ENCODE measurements at places on chromosomes 6 and 20.

DNA sequence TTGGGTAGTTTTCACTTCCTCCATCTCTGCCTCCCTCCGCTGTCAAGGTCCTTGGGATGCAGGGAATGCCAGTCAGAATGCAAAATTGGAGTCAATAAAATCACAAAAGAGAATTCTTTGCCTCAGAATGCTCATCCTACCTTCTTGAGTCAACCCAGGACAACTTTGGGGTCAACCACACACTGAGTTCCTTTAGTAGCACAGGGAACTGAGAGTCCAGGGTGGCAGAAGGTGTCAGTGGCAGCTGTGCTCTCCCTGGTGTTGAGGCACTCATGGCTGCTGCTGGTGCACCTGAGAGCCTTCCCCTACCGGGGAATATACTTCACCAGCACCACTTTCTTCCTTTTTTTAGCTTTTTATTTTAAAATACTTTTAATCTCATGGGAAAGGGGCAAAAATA, 829 bp upstream of the NOTCH4 start:
- DNase-seq = no peak

DNA sequence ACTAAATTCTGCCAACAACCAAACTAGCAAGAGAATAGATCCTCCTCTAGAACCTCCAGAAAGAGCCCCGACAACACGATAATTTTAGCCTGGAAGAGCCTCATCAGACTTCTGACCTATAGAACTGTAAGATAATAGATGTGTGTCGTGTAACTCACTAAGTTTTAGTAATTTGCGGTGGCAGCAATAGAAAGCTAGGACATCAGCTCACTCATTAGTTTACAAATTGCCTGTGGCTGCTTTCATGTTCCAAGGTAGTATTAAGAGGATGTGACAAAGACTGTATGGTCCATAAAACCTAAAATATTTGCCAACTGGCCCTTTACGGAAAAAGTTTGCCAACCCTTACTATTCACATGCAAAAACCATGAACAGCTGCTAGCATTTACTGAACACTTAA, 17.3 kb downstream of the CYP24A1 start:
- DNase-seq = no peak

- no peak for DNase-seq
Observed at GRCh38 chr20:58352468-58352867, 36.6 kb upstream of the VAPB start.

GRCh38 chr6:108580646-108581045, 19.9 kb downstream of the FOXO3 start:
- DNase-seq = no peak

GRCh38 chr6:51090343-51090742, 271.7 kb downstream of the TFAP2B start:
- DNase-seq = no peak

- no peak for DNase-seq
Observed at GRCh38 chr6:130396722-130397121, 30.9 kb downstream of the TMEM200A start.

- DNase-seq = no peak
Observed at GRCh38 chr6:53527249-53527765, 17.6 kb downstream of the GCLC start.

DNA sequence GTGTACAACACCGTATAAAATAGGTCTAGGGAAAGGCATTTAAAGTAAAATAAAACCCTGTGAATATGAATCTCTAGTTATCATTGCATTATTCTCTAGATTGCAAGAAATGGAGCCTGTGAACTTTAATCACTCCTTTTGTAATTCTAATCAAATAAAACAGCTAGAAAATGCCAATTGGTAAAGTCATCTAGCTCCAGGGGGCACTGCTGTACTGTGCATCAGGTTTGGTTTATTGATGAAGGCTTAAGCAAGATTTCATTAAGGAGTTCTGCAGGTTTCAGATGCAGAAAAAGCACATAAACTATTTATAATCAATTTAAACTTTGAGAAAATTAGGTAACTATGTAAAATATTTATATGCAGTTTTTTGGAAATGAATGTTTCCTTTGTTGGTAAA, 645.0 kb downstream of the PHF3 start:
- DNase-seq = no peak

- DNase-seq = no peak
Observed at GRCh38 chr6:21227486-21227885, 366.1 kb upstream of the SOX4 start.

- DNase-seq = no peak
Observed at GRCh38 chr6:56575736-56576135, 67.0 kb downstream of the DST start.

DNA sequence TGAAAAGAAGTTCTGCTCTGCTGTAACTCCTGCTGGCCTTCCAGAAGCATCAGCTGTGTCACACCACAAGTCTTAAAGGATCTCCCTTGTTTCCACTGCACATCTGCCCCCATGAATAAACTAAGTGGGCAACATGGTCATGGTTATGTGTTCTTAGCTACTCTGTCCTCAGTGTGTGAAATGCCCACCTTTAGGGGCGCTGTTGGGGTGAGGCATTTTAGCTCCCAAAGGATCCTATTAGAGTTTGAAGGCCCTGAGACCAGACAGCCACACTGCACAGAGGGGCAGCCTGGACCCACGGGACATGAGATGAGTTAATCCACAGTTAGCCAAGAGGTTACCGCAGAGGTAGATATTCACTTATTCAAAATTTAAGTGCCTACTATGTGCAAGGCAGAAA, 294.3 kb upstream of the QKI start:
- DNase-seq = no peak

- DNase-seq = no peak
Observed at GRCh38 chr6:55833284-55833683, 42.1 kb downstream of the BMP5 start.

- DNase-seq = no peak
Observed at GRCh38 chr6:139628270-139628669, 253.8 kb upstream of the CITED2 start.

DNA sequence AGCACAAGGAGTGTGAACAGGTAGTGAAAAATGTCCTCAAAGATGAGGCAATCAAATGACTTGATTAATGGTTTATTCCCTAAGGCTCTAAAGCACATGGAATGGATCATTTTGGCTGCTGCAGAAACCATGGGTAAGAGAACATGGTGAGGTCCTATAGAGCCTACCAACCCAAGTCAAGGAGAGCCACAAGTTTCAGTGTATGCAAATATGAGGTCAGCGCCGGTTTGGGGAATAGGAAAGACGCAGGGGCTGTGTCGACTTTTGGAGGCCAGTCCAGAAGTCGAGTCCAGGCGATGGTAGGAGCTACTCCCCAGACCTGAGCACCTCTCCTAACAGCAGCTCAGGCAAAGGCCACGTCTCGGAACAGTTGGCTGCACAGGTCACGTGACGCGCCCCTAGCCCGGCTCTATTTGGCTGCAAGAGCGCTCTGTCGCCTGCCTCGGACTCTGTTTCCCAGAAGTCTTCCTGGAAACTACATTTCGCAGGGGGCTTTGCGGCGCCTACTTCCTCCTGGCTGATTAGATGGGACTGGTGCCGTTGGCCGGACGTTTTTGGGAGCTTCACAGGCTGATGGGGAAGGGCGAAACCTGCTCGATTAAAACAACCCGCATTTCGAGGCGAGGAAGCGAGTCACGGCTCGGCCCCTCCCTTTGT, 74.4 kb upstream of the CHD6 start:
- peak; percentile 87 for DNase-seq

DNA sequence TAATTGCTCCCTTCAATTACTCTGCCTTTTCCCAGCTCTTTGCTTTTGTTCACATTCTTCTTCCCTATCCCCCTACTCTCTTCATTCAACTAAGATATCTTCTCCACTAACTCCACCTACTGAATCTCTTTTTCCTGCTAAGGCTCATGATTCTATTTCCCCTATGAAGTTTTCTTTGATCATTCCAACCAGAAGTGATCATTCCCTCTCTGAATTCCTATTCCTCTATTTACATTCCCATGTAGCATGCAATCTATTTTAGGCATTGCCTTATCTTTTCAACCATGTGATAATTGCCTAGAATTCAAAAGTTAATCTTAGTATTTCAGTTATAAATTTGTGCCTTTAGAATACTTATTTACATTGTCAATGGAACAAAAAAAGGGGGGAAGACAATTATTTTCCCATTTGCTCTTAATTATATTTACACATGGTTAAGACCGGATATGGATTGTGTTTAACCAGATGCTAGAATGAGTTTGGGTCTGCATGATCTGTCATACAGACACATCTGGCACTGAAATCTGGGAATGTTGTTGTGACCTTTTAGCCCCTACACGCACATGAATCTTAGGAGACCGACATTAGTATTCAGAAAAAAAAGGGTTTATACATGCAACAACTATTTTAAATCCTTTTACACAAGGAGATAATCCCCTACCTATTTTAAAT, 20.8 kb downstream of the MOXD1 start:
- DNase-seq = no peak

GRCh38 chr20:17838921-17839320, 129.7 kb downstream of the SNX5 start:
- no peak for DNase-seq

DNA sequence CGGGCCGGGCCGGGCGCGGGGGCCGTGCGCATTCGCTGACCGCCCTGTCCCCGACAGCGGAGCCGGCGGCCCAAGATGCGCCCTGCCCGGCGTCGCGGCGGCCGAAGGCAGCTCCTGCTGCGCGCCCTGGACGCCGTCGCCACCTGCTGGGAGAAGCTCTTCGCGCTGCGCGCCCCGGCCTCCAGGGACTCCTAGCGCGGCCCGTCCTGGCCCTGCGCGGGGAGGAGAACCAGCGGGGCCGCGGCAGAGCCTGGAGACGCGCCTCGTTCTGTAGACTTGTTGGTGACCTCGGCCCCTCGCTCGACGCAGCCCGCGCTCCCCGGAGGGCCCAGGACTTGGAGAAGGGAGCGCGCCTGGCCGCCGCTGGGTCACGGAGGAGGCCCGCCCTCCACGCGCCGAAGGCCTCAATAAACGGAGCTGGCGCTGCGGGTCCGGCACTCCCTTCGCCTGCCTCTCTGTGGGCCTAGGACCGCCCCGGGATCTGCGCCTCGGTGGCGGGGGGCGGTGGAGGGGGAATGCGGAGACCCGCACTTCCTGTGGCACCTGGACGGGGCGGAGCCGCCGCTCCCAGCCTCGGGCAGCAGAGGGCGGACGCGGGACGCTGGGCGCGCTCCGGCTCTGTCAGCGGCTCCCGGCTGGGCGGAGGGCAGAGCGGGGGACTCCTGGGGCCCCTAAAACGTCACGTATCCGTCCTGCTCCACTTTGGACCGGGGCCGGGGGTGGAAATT, 2.7 kb downstream of the C20orf204 start:
- DNase-seq = peak; percentile 69

DNA sequence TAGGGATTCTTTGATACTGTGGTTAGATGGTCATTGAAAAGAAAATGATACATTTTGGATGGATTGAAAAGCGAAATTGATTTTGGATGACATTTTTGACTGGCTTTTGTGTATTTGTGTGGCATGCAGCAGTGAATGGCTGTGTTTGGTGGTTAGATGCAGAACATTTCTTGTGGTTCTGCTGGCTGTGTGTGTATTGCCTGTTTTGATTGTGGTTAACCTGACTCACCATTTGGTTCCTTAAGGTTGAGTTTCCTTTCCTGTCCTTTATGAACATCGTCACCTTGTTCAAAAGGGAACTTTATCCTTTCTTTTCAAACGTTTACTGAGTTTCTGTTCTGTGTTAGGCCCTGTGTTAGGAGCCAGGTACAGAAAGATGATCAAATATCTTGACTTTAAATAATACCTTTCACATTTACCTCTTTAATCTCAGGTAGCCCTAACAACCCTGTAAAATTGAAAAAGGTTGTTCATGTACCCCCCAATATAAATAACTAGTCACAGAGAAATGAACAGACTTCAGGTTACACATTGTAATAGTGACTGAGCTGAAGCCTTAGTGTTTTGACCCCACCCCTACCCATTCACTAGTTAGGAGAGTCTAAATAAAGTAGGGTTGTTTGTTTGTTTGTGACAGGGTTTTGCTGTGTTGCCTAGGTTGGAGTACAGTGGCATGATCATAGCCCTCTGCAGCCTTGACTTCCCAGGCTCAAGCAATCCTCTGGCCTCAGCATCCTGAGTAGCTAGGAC, 23.8 kb downstream of the ANKS1A start:
- no peak for DNase-seq

DNA sequence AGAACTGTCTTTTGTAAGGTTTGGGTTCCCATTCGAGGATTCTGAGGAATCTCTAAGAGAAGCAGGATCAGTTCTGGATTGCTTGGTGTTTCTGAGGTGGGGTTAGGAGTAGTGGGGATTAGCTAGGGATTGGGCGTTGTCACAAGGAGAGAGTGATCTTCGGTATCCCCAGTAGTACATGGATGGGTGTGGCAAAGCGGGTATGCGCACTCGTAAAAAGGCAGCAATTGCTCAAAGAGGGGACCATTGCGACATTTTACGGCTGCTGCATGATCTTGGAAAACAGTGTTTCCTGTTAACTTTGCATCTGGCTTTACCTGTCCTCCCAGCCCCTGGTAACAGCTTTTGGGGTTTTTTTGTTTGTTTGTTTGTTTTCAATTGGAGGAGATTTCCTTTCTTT, 9.7 kb upstream of the ZSCAN9 start:
- no peak for DNase-seq

DNA sequence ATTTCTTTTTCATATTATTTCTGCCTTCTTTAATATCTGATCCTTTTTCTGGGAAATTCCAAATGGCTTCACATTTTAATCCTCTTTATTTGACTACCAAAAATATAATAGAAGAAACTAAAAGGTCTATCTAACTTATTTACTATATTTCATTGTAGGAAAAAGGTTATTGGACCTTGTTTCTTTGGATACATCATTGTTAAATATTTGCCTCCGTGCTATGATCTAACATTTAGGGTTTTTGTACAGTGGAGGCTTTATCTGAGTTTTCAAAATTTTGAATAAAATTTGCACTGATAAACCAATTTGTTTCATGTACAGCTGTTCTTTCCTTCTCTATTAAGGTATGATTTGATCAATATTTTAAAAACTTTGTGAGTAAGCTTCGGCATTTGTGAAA, 109.5 kb downstream of the MEI4 start:
- no peak for DNase-seq

GRCh38 chr6:53925891-53926290, 131.1 kb downstream of the LRRC1 start:
- no peak for DNase-seq

DNA sequence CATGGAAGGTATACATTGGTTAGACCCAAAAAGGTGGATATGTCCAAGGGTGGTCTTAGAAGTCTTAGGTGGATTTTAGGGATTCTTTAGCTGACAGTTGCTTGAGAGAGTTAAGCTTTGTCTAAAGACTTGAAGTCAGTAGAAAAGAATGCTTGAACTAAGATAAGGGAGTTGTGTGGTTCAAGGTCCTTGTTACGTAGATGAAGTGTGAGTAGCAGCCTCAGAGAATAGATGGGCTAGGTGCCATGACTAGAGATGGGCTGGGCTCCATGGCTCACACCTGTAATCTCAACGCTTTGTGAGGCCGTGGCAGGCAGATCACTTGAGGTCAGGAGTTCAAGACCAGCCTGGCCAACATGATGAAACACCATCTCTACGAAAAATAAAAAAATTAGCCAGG, 1.7 kb downstream of the SHLD1 start:
- peak; percentile 59 for DNase-seq

GRCh38 chr20:18176318-18176785, 38.7 kb downstream of the KAT14 start:
- no peak for DNase-seq

- DNase-seq = no peak
Observed at GRCh38 chr20:1392443-1392692, 486 bp downstream of the FKBP1A start.

Measured in pancreas (tissue), 10 donors.